HepG2 (cell line): ENCODE measurements at places on chromosomes 5 and 9.

DNA sequence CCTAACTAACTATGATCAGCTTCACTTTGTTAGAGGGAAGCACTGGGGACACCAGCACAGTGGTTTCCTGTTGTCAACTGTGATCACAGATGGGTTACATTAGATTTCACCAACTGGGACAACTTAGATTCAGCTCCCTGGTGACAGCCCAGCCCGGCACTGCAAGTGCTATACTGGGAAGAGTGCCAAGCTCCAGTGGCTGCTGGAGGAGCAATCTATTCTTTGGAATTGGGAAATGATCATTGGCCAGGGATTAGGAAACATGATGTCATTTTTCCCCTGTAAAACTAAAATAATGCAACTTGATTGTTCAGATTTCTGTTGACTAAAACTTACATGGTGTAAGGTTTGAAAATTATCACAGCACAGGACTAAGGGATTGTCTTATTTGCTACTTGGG is 33.2 kb downstream of the PTGR1 start:
- no peaks in the 10 kb centered on the region for H3K4me1 ChIP-seq
- no peak overlapping the region for H3K27ac ChIP-seq
- H3K4me3 ChIP-seq, result no peak overlapping the region
- H3K27me3 ChIP-seq, result no peaks in the 10 kb centered on the region
- no peak for DNase-seq
- no peaks in the 10 kb centered on the region; the same call in 1 of the 2 replicates for H3K36me3 ChIP-seq

- DNase-seq, result no peak
- H3K36me3 ChIP-seq, result no peaks in the 10 kb centered on the region
- no peak overlapping the region for H3K27ac ChIP-seq
- peaks cover 1% of the 10 kb centered on the region for H3K27me3 ChIP-seq
Observed at GRCh38 chr5:2761921-2762488, 10.5 kb upstream of the IRX2 start.

GRCh38 chr9:131817627-131818026 is 77.8 kb upstream of the RAPGEF1 start:
- no peaks in the 10 kb centered on the region for H3K4me1 ChIP-seq
- H3K27me3 ChIP-seq, result peaks cover 5% of the 10 kb centered on the region; the same call in 1 of the 2 replicates
- no peak overlapping the region for H3K4me3 ChIP-seq
- no peak overlapping the region for H3K27ac ChIP-seq
- no peaks in the 10 kb centered on the region for H3K36me3 ChIP-seq

GRCh38 chr5:10537624-10538023 is 26.2 kb upstream of the ANKRD33B start:
- DNase-seq, result no peak
- H3K4me1 ChIP-seq, result no peaks in the 10 kb centered on the region
- peaks cover 23% of the 10 kb centered on the region; the same call in 2 of the 3 replicates for H3K27me3 ChIP-seq
- no peaks in the 10 kb centered on the region for H3K36me3 ChIP-seq
- no peak overlapping the region for H3K27ac ChIP-seq
